ENCODE measurements at places on chromosomes 5 and 9.

- DNase-seq = no peak
Measured at GRCh38 chr9:133362359-133363044, 6.2 kb downstream of the SURF2 start.

GRCh38 chr5:43191740-43192557 is at the start of gene NIM1K:
Gene NIM1K (plus strand): TSS chr5:43192225. CDS start chr5:43245776, 53,551 bp downstream.
- peak; percentile 80 for DNase-seq

GRCh38 chr9:131982671-131983239 is 96.9 kb downstream of the MED27 start:
- DNase-seq = no peak

DNA sequence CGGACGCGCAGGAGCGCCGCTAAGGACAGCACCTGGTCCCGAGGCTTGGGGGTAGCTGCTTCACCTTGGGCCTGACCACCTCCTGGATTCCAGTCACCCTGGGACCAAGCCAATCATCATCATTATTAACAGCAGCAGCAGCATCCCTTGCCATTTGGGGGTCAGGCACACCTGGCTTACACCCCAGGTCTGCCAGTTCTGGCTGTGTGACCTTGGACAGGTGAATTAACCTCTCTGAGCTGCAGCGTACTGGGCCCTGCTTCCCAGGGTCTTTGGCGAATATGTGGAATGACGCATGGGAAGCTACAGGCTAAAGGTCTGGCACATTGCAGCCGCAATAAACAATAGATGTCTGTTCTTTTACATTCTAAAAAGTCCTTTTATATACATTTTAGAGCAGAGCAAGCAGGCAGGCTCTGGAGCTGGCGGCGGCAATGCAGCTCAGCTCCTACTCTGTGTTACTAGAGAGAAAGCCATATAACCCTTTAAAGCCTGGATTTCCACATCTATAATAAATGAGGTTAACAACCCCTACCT is 97.8 kb upstream of the CPLX2 start:
- no peak for DNase-seq

DNA sequence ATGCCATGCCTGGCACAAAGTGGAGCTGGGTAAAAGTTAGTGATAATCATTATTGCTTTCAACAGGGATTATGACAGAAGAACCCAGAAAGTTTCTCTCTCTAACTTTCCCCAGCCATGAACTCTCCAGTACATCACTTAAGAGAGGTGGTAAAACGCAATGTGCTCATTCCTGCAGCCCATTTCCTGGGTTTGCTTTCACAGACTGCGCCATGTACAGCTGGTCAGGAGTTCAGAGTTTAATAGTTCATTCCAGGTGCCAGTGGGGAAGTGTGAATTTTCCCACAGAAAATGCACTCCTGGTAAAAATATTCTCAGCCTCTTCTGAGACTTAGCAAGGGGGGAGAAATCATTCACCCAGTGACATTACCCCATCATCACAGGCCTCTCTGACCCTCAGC is 35.5 kb downstream of the ADAM19 start:
- no peak for DNase-seq

DNA sequence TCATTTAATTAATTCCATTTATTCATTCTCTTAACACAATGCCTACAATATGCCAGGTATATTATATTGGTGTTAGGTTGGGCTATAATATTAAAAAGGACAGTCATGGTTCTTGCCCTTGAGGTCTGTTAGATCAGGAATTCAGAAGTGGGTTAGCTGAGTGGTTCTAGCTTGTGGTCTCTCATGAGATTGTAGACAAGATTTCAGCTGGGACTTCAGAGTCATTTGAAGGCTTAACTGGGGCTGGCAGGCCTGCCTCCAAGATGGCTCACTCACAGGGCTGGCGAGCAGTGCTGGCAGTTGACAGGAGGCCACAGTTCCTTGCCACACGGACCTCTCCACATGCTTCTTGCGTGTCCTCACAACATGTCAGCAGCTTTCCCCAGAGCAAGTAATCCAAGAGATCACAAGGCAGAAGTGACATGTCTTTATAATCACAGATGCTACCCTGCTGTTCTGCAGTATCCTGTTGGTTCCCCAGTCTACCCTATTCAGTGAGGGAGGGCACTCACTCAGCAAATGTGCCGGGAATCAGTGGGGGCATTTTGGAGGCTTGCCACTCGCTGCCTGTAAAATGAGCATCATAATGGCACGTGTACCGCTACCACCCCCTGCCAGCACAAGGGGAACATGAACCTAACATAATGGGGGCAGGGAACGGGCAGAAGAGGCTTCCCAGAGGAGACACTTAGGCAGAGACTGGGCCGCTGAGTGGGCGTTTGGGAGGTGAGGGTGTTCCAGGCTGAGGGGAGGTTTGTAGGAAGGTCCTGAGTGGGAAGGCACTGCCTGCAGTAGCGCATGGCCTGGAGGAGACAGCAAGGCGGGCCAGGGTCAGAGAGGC is 70.0 kb downstream of the EXOSC2 start:
- no peak for DNase-seq

- no peak for DNase-seq
Measured at GRCh38 chr5:74306845-74307244, 333.7 kb downstream of the ENC1 start.

DNA sequence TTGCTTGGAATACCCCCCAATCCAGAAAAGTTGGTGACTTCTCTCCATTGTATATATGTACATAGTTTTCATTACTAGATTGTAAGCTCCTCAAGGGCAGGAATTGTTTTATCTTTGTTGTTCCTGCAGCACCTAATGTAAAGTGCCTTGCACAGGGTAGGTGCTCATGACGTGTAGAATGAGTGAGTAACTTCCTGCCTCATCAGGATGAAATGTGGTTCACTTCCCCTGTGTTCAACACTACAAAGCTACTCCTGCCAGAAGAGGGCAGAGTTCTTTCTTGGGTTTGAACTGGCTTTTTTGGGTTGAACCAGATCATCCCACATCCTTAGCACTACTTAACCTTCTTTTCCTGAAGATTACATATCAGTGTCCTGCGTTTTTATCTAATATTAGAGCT is 23.9 kb downstream of the GTF3C4 start:
- DNase-seq = no peak

GRCh38 chr5:142600611-142601358 is 85.1 kb downstream of the FGF1 start:
- no peak for DNase-seq

GRCh38 chr9:125906893-125907292 is 159.7 kb downstream of the PBX3 start:
- DNase-seq = no peak

DNA sequence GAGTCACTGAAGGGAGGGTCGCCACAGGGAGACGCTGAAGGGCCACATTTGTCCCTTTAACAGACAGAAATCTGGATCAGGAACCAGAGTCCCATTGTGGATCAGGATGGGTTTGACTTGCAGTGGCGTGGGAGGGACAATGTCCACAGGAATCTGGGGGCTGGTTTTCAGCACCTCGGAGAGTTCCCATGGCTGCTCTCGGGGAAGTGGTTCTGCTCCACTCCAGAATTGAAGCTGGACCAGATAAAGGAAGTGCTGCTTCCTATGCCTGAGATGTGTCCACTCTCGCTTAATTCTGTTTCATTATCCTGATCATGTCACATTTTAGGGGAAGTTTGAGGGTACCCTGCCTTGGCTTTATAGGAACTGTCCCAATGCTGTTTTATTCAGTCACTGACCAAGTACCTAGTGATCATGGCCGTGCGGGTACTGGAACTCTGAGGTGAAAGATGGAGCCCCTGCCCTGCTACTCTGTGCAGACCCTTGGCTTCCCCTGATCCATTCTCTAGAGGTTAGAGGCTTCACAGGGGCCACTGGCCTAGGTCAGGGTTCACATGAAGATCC is 28.7 kb downstream of the ENHO start:
- DNase-seq = no peak

DNA sequence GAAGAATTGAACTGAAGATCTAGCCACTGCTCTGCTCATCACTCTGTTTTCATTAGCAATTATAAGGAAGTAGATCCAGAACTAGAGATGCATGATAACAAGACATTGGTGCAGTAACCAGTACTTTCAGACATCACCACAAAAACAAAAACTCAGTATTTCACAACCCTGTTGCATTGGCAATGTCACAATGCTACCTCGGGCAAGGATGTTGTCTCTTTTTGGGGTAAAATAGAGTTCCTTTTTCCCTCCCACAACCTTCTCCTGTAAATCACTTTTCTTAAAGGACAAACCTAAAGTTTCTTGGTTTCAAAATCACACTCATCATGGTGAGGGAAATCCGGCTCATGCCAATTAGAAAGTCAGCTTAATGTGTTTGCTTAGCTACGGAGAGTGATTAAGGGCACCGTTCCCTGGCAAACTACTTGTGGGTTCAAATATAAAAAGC is 420.1 kb upstream of the MEF2C start:
- DNase-seq = peak; percentile 82

DNA sequence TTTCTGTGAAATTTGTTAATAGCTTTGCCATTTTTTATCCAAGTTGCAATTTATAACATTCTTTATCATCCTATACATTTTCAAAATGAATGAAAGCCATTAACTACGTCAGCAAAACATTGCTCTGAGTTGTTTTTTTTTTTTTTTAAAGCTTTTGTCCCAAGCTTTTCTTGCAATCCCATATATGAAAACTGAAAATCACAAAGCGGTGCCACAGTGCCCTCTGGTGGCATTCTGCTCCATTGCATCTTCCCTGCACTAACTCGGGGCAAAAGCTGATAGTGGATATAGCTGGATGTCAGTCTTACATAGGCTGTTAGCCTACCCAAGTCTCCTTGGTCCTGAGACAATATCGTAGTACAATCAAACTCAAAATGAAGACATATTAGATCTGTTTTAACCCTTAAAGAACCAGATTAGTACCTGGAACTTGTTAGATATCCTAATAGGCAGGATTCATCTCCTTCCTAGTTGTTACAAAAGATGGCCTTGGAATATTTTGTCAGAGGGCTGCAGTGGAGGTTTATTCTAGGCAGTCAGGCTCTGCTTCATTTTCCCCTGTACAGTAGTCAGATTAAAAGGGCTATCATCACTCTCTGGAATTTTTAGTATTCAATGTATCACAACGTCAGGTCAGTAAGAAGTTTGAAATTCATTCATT is 669.9 kb downstream of the PTPRD start:
- DNase-seq = peak; percentile 5

GRCh38 chr5:75551471-75551870 is 39.8 kb downstream of the POLK start:
- DNase-seq = no peak

DNA sequence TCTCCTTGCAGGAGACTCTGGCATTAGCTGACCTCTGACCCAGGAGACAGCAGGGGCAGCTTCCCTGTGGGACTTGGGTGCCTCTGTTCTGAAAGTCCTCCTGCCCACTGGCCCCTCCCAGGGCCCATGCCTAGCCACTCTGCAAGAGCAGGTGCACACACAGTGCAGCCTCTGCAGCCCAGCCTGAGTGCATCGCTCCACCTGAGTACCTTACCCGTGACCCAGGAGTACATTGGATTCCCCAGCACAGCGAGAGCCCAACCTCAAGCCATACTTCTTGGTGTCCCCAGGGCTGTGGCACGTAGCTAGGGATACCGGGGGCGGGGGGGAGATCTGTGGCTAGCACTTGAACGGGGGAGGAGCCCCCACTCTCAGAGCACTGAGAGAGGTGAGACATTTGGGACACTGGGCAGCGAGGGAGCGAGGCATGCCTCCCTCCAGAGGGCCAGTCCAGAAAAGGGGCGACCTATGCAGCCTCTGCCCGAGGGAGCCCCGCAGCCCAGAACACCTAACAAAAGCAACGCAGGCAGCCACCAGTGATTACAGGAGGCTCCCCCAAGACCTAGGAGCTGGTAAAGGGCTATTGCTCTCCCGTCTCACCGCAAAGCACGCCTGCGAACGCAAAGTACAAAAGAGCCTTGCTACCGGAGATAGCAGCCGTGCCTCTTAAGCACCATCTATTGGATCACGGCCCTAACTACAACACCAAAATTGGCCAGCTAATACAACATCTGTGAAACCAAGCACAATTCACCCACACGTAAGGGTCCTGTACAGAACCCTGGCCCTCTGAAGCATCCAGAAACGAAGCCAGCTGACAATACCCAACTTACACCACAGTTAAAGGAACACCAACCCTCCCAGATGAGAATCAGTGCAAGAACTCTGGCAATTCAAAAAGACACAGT is 826 bp upstream of the PRDM9 start:
- DNase-seq = no peak

GRCh38 chr5:81762401-81762800 is 11.5 kb upstream of the SSBP2 start:
- DNase-seq = no peak

- no peak for DNase-seq
Measured at GRCh38 chr5:165231821-165232508, 1726.5 kb downstream of the MAT2B start.

GRCh38 chr9:99986642-99987041 is 80.2 kb downstream of the STX17 start:
- DNase-seq = no peak

DNA sequence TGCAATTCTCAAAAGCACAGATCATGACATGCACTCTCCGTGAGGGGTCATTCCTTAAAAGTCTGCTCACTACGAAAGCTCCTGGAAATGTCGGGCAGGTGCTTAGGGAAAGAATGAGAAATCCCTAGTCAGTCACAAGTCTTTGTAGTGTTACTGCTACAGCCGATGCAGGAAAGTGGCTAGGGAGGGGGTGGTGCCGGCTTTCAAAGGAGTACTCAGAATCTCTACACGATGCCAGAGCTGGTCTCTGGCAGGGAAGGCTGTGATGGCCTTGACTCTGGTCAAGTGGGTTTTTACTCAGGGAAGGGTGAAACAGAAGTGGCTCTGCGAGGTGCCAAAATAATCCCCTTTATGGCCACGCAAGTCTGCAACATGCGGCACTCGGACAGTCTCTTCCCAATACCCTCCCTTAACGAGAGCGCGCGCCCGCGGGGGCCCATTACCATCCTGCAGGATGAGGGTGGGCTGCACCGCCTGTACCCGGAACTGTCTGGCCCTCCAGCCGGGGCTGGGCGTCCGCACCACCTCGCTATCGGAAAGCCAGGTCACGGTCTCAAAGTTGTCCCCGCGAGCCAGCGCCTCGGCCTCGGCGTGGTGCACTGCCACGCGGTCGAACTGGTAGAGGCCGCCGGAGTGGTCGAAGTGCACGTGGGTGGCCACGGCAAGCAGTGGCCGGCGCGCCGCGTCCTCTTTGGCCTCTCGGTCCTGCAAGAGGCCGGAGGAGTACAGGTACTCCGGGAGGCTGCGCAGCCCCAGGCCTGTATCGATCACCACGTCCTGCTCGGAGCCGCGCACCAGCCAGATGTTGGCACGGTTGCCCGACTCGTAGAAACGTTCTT is 956 bp downstream of the MBLAC2 start:
- no peak for DNase-seq

Data from CD14-positive monocyte (primary cell).